ENCODE measurements at places on chromosomes 11 and 22.

DNA sequence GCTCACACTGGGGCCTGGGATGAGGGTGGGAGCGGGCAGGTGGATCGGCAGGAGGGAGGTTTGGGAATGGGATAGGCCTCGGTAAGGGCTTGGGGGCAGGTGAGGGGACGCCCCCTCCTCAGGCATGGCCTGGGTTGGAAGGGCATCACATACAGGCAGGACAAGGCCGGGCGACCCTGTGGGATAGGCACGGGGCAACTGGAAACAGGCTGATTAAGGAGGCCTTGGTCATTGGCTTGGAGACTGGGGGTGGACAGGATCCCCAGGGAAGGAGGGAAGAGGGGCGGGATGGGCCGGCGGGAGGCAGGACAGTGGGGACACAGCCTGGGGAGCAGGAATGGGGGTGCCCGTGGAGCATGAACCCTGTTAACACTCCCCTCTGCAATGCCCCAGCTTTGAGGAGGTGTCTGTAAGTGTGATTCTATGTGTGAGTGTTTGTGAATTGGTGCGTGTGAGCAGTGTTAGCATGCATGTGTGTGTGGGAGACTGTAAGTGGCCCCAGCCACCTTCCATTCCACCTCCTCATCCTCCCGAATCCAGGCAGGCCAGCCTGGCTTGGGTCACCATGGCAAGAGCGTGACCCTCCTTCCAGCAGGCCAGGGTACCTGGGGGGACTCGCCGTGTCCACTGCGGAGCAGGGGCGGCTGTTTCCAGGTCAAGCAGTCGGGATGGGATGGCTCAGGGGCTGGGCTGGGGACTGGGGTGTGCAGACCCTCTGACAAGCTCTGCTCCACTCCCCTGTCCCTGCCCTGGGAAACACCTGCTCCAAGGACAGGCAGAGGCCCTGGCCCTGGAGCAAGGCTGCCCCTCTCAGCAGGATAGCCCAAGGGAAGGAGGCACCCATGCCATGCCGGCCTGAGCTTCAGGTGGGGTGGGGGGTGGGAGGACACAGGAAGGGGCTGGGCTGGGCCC, 3.4 kb upstream of the PIM3 start:
- DNase-seq = no peak

DNA sequence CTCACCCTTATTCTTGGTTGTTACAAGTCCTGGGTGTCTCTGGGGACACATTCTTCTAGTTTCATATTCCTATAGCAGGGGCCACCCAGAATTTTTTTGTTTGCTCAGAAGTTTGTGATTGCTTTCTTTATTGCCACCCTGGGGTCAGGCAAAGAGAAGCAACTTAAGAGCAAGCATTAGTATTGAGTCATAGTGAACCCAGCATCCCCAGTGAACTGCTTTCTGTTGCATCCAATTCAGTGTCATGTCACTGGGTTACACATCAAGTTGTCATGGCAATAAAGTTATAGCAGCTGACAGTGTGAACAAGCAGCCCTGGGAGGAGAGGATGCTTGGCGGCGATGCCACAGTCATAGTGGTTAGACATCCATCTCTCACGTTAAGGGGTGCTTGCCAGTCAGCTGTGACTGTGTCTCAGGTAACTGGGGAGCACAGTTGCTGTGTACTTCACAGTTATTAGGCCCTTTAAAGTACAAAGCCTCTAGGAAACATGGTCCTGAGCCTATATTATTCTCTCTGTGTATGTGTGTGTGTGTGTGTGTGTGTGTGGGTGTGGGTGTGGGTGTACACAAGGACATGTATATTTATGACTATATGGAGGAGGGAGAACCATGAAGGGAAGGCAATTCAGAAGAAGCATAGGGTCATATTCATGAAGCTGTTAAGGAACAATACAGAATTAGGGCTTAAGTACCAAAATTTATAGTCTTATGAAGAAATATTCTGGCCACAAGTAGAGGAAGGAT, 52.5 kb downstream of the TRIM44 start:
- DNase-seq = peak; percentile 21

- DNase-seq = no peak
These were observed 2.6 kb downstream of the AP1B1 start for GRCh38 chr22:29385748-29386147.

DNA sequence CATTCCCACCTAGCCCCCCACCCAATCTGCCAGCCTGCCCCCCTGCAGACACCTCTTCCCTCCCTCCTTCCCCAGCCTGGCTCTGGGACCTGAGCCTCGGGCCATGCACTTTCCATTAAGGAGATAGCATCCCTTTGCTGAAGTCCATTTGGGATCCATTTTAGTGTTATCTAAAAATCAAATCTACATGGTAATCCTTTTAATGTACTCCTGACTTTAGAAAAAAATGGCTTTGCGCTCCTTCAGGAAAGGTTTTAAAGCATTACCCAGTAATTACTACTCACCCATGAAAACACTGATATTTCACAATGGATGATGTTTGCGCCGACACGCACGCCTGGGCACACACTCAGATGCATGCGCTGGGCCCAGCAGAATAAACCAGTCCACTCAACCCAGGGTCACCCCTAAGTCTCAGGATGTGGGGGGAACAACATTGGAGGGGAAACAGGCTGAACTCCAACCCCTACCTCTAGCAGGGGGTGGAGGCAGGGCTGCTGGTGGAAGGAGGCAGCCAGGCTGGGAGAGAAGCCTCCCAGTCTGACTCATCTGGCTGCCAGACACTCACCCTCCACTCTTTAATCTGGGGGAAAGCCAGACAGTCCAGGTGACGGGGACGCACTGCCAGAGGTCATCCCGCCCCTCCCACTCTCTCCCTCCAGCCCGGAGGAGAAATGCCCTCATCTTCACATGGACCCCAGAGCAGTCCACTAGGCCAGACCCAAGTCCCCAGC, 29.8 kb downstream of the LMO1 start:
- peak; percentile 32 for DNase-seq

DNA sequence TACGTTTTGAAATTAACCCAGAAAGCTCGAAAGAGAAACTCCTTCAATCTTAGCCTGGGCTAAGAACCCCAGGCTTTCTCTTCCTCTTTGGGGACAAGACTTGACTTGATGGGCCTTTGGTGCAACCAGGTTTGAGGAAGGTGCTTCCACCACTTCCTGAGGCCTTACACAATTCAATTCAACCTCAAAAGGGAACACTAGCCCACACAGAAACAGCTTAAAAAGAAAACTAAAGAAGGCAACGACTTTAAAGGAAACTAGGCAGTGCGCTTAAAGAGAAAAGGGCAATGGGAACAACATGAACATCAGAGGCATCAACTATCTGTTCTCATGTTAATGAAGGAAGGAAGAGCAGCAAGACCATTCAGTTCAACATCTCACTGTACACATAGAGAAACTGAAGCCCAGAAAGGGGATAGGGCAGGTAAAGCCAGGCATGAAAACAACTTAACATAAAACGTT, 24.8 kb downstream of the PAK1 start:
- no peak for DNase-seq

GRCh38 chr11:36238036-36238631, 51.1 kb downstream of the COMMD9 start:
- DNase-seq = no peak

DNA sequence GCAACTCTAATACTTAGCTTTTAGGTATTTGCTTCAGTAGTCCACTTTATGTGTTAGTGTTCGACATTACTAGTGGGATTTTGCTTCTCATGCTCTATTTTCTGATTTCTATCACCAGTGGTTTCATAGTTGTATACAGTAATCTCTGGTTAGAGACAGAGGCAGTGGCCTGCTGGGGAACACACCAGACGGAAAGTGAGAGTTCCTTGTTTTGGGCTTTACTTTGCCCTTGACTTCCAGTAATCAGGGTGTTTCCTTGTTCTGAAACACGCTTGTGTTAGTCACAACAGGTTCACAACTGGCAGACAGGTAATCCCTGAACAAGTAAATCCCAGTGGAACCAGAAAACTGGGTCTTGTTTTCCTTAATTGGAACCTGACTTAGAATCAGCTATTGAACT, 56.0 kb downstream of the PACS1 start:
- no peak for DNase-seq

DNA sequence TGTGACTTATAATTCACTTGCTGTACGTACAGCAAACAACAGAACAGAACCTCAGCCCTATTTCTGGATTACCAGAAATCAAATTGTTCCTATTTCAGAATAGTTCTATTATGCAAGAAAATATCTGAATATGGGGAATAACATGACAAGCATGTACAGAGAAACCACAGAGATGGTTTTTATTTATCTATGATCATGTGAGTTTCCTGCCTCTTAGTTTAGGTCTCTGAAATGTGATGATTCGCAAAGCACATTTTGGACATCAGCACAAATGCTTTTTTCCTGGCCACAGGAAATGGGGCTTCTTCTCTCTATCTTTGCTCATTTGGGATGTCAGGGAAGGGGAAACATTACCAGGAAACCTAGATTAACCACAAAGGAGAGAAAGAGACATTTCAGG, 266.7 kb upstream of the CTSC start:
- DNase-seq = no peak

- DNase-seq = no peak
These were observed 41.5 kb downstream of the RNF141 start for GRCh38 chr11:10499452-10499851.

- DNase-seq = no peak
These were observed 4.6 kb downstream of the CASTOR1 start for GRCh38 chr22:30284666-30285065.

GRCh38 chr22:27475548-27475897, 326.0 kb downstream of the MN1 start:
- no peak for DNase-seq

GRCh38 chr11:112292785-112293407, 32.2 kb upstream of the PLET1 start:
- DNase-seq = peak; percentile 53

DNA sequence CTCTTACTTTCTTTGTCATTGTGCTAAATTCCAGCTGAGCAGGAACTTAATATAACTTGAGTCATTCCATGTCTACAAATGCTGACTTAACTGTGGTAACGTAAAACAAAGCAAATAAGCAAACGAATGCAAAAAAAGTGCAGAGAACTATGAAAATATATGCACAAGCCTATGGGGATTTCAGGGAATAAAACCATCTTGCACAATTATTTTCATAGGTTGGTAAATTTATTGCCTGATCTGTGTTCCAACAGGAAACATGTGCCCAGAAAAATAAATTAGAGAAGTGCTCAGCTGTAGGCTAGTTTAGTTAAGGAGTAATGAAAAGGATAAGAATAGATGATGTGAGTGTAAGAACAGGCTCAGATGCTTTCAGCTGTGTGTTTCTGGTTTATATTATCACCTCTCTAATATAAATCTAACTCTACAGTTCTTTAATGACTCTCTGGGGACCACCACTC, 1169.3 kb downstream of the LRRC4C start:
- no peak for DNase-seq

- DNase-seq = no peak
These were observed at the start of gene MRGPRF for GRCh38 chr11:69013009-69013951. Gene MRGPRF, minus strand, starts transcription at chr11:69013246. Its CDS starts 3,345 bp downstream, at chr11:69009901.

GRCh38 chr22:21622011-21622918, 7.6 kb downstream of the YDJC start:
- no peak for DNase-seq

DNA sequence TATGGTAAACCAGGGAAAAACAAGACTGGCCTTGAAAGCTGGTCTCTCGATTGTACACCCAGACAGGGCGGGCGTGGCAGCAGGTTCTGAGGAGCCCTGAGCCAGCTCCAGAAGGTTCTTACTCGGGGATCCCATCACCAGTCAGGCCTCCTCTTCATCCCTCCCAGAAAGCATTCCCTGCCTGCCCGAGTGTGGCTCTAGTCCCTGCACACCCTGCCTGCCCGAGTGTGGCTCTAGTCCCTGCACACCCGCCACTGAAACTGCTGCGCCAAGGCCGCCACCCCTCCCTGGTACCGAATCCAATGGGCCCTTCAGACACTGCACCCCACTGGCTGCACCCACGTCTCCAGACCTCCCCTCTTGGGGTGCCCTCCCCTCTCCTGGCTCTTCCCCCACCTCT, 30.1 kb downstream of the KIAA0930 start:
- DNase-seq = no peak

- DNase-seq = no peak
These were observed 112.0 kb downstream of the ST3GAL4 start for GRCh38 chr11:126467471-126467870.

- no peak for DNase-seq
These were observed 6.3 kb upstream of the SH3BP1 start for GRCh38 chr22:37633089-37633624.

- no peak for DNase-seq
These were observed 1.3 kb downstream of the HPS5 start for GRCh38 chr11:18320617-18321016.

DNA sequence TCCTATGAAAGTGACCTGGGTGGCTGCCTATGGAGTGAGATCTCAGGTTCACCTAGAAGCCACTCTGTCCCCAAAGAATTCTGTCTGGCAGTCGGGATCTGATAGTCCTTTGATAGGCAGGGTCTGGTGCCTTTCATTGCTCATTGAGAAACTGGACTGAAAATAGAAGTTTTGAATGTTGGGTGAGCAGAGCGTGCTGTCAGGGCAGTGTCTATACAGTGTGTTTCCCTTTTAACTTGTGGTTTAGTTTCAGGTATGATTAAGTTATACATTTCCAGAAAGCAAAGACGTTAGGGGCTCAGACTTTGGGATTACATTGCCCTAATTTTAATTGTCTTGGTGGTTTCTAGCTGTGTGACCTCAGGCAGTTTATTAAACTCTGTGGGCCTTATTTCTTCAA, 111.3 kb upstream of the PAX6 start:
- no peak for DNase-seq

GRCh38 chr11:119378851-119379465, 2.5 kb downstream of the USP2 start:
- no peak for DNase-seq

- DNase-seq = no peak
These were observed 43.6 kb downstream of the LRRC32 start for GRCh38 chr11:76626921-76627401.

- no peak for DNase-seq
These were observed 14.1 kb downstream of the PATZ1 start for GRCh38 chr22:31332010-31332409.

- no peak for DNase-seq
These were observed 2.3 kb downstream of the ATM start for GRCh38 chr11:108224911-108225786.

DNA sequence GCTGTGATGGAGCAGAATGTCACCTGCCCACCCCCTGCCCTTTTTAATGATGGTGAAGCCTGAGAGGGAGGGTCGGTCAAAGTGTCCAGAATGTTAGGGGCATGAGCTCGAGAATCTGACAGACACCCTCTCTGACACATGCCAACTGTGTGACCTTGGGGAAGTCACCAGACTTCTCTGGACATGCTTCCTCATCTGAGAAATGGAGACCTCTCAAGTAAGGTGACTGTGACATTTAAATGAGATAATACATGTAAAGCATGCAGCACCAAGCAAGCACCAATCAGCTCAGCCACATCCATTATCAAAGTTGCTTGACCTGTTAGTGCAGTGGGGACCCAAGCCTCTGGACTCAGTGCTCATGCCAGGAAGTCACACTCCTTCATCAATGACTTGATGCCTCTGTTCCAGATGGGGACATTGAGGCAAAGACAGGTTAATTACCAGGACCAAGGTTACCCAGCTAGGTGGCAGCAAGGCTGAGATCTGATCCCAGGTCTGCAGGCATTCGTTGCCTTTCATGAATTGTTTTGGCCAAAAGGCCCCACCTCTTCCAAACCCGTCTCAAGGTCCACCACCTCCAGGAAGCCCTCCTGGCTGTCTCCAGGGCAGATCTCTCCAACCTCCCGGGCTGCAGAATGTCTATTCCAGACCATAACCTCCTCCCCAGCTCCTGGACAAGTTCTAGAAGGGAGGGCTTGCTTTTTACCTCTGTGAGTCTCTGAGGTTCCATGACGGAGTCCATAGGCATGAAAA, 38.8 kb upstream of the SYT7 start:
- DNase-seq = no peak

GRCh38 chr11:95339086-95339901, 108.3 kb upstream of the SESN3 start:
- no peak for DNase-seq

- no peak for DNase-seq
These were observed 802.0 kb downstream of the DLG2 start for GRCh38 chr11:84825106-84825660.

Data from kidney epithelial cell (primary cell).